ENCODE measurements at places on chromosomes 3 and 15. TPM values are rescaled to one million over a fixed set of nuclear protein-coding genes. Genes with fewer than 3 reads are reported as not detected.

DNA sequence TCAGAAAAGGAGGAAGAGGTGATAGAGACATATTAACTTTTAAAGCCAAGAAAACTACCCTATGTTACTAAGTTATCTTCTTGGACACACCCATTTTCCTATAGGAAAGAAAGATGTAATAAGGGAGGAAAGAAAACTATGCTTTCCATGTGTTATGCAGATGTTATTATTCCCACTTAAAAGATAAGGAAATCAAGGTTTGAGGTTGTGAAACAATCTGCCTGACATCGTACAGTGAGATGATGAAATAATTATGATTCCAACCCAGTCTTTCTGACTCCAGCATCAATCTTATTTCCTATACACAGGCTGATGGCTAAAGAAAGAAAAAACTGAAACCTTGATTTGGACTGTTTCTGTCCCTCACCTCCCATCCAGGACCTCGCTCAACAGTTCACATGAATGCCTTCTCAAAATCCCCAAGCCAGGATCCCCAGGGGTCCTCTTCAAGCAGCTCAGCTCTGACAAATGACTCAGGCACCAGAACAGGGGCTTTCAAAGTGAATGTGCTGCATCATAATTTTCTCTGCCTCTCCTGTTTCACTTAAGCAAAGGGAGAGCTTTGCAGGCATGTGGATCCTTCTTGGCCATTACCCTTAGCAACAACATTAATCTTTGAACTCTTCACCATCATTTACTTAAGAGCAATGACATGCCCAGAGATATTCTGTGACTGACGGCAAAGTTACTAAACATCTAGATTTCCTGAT lies 12.4 kb upstream of the EID1 start:
- DNase-seq: no peak

DNA sequence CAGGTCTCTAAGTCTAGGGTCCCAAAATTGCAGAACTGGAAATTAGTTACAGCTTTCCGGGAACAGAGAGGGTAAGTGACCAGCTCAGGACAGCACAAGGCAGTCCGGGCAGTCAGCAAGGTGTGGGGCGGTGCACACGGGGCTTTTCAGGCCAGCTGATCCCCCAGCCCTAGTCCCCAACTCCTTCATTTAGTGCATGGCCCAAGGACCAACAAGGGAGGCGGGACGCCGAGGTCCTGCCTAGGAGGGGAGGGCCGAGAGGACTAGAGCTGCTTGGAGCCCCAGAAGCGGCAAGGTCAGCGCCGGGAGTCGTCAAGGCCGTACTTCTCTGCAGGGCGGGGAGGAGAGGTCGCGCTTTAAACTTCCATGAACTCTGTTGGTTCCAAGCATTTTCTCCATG lies 2.0 kb upstream of the PDE8A start:
- DNase-seq: no peak

DNA sequence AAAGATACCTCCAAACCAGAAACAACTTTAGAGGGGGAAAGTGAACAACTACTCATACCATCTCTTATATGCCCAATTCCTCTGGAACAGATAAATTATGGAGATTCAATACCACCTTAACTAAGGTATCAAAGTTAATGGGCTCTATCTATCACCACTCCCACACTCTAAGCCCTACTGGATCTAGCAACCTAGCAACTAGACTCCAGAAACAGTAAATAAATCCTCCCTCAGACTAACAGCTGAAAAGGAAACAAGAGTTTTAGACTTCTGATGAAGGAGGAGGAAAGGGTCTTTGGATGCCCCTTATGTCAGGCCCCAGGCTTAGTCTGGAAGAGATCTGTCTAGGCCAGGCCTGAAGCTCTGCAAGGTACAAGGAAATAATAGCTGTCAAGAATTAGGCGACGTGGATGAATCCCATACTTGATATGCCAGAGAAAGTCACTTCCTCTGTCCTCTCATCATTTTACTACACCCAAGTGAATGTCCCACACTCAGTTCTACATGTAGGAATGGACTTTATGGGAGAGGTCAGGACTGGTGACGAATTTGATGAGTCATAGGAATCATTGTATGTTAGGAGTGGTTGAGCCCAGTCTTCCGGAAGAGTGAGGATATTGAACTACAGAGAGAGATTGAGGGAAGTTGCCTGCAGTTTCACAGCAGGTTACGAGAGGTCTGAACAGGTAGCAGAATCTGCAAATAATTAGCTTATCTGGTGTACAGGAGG lies 113.8 kb downstream of the AKAP13 start:
- DNase-seq: no peak

DNA sequence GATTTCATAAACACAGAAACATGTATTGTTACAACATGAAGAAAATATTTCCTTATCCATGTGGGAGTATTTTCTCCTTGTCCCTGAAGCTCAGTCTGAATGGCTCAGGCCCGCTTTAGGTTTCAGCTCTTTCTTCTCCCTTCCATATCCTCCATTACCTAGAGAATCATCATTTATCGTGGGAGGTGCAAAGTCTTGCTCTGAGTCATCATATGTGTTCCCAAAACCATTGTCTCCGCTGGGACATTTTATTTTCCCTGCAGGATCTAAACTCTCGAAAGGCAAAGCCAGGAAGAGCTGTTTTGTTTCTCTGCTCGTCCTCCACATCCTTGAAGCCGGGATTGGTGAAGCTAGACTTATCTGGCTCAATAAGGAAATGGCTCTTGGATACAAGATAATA lies 571.2 kb downstream of the EDEM1 start:
- no peak for DNase-seq

Gene MNS1
- polyA plus RNA-seq: 0.88 TPM

Gene APOD
- polyA plus RNA-seq: 235 TPM

Measured in heart right ventricle (tissue), 16 donors.